SJCRH30 (cell line): ENCODE measurements at places on chromosomes 4 and X. TPM values are rescaled to one million over a fixed set of nuclear protein-coding genes. Genes with fewer than 3 reads are reported as not detected.

DNA sequence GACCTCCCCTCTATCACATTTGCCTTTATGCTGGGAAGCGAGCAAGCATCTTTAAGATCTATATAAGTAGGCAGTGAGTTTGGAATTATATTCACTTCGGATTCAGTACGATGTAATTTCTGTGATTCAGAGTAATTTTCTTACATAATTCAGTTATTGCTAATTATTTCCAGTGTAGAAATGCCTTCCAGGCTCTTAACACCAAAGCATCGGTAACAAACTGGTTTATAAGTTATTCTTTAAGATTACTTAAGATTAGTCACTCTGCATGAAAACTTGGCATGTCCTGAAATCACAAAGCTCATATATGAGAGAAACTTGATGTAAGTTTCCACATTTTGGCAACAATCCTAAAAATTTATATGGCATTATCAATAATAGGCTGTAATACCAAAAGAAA lies 120.8 kb downstream of the ADAMTS3 start:
- no peak for DNase-seq

DNA sequence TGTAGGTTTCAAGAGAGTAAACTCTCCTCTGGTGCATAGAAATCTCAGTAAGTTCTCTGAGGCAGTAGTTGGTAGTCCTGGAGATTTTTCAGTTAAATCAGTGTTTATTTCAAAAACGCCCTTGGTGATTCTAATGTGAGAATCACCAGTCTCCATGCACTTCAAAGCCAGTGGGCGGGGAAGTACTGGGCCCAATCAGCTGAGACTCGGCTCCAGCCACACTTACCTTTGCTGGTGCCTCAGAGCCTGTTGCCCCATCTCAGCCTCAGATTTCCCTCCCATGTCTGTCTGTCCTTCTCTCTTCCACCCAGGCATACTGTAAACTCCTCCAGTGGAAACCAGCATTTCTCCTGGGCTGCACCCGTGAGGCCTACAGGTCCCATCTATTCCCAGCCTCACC lies 7.4 kb upstream of the MGST2 start:
- no peak for DNase-seq

- no peak for DNase-seq
Measured at GRCh38 chr4:148057516-148057915, 325.6 kb downstream of the ARHGAP10 start.

MAGEA8 gene
- not detected in 2 replicates for total RNA-seq

MID2 gene
- 2.0 and 3.9 TPM in 2 replicates for total RNA-seq
